Pons (tissue), 1 donor: ENCODE measurements at places on chromosomes 7 and 10.

- no peak for DNase-seq
Observed at GRCh38 chr10:132037676-132037975, 28.1 kb upstream of the JAKMIP3 start.

DNA sequence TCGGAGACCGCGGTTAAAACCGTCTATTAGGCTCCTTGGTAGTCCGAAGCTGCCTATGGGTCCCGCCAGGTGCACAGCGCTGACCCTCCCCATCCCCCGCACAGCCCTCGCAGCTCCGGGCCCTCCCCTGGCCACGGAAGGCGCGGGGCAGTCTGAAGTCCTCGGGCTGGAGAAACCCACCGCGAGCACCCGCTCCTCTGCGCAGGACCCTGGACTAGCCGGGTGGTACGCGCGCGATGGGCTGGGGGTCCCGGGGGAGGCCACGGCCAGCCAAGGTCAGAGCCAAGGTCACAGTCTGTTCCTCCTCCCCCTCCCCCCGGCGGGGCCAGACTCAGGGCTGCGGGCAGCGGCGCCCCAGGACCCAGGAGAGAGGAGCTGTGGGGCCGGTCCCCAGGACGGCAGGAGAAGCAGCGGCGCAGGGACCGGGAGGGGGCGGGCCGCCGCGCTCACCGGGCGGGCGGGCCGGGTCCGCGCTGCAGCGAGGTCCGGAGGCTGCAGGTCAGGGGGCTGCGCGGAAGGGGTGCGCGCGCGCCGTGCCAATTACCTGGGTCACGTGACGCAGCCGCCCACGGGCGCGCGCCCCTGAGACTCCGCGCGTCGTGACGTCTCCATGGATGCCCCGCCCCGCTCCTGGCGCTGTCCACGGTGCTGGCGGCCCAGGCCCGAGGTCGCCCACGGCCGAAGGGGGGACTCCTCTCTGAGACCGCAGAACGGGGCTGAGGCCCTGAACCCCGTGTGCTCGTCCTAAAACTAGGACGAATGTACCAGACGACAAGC is at the start of gene OGDHL:
TSS of gene OGDHL (minus strand) at position 535 of the 777 bp plus-strand sequence. CDS start 3,731 bp downstream, outside the sequence.
- peak; percentile 20 for DNase-seq

DNA sequence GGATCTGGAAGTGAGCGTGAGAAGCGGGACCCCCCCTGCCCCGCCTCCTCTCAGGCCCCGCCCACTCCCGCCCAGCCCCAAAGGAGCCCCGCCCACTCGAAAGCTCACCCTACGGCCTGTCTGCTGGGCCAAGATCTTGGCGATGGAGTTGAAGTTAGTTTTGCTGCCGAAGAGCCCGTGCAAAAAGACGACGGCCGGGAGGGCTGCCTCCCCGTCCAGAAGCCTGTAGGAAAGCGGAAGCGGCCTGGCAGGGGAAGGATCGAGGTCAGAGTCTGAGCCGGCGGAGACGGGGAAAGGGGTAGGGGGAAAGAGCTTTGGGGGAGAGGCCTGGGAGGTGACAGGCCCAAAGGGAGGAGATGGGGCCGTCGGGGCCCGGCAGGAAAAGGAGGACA is 386 bp downstream of the ABHD11 start:
- peak; percentile 42 for DNase-seq

DNA sequence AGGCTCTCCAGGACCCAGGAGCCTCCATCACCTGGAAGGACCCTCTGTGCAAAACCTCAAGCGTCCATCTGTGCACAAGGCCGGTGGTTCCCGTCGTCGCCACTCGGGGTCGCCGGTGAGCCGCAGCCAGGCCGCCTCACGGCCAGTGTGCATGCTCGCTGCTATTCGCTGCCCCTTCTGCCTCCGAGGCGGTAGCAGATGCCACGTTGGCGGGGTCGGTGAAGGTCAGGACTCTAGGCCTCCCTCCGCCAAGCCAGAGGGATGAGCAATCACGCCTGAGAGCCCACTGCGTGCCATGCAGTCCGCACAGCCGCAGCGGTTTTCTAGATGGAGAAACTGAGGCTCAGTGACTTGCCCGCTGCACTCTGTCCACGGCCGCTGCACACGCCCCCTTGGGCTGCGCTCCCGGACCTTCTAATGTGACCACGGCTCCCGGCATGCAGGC is 5.7 kb downstream of the UPK3B start:
- no peak for DNase-seq

- no peak for DNase-seq
Observed at GRCh38 chr10:86677374-86677773, 9.1 kb downstream of the LDB3 start.

- no peak for DNase-seq
Observed at GRCh38 chr10:28363376-28363775, 60.5 kb upstream of the MPP7 start.

GRCh38 chr7:105614341-105614840 is 33.1 kb upstream of the EFCAB10 start:
- no peak for DNase-seq

DNA sequence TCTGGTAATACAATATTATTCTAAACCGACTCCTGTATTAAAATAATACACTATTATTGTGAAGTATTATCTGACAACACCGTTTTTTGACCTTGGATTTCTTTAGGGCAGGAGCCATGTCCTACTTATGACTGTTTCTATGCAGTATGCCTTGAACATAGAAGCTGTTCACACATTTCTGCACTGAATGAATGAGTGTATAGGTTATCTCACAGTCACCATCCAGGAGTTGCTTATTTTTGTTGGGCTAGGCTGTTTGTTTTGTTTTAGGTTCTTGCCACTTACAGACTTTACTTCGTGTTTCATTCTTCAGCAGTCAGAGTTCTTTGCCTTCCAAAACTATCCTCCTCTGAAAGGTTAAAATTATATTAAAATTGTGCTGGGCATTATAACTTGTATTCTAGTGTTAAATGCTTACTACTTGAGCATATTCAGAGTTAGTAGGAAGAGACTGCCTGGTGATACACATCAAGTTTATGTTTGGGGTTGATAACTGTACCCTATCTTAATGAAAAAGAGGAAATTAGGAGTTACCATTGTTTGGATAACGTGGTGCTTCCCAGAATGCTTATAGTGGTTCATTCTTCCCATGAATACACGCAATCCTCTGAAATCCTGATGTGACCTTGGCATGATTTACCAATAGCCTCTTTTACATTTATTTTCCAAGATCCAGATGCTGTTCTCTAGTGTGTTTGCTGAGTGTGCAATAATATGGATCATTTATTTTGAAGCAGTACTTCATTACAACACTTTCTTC is 1.7 kb downstream of the RALA start:
- no peak for DNase-seq

DNA sequence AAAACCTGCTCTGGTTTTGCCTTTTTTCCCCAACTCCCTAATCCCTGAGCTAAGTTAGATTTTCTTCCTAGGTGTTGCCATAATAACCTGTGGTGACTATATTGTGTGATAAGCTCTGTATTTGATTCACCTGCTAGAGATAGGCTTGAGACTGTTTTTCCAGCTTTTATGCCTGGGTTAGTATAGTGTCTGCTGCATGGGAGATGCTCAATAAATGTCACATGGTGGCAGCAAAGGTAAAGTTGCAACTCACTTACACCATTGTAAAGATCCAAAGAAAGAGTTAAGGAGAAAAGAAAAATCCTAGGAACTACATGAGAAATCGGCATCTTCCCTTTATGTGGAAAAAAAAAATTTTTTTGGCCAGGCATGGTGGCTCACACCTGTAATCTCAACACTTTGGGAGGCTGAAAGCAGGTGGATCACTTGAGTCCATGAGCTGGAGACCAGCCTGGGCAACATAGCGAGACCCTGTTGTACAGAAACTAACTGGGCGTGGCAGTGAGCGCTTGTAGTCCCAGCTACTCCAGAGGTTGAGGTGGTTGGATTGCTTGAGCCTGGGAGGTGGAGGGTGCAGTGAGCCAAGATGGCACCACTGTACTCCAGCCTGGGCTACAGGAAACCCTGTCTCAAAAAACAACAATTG is 3.7 kb downstream of the CCNJ start:
- no peak for DNase-seq

DNA sequence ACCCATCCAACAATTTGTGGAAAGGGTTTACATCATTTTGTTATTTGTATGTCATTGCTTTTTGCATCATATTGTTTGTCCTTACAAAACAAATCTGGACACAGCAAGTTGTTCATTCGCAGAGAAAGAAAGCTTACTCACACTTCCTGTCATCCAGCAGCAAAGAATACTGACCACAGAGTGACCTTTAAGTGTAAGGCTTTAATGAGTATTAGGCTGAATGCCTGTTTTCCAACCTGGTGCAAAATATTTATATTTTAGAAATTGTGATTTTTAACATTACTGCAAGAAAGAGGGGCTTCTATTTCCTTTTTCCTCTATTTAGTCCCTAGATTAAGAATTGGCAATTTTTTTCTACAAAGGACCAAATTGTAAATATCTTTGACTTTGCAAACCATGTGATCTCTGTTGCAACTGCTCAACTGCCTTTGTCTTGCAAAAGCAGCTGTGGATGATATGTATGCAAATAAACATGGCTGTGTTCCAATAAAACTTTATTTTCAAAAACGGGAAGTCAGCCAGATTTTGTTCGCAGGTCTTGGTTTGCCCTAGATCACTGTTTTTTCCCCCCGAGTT is 27.8 kb upstream of the ITGB1 start:
- DNase-seq: no peak

GRCh38 chr7:17493446-17493845 is 195.0 kb downstream of the AHR start:
- no peak for DNase-seq

DNA sequence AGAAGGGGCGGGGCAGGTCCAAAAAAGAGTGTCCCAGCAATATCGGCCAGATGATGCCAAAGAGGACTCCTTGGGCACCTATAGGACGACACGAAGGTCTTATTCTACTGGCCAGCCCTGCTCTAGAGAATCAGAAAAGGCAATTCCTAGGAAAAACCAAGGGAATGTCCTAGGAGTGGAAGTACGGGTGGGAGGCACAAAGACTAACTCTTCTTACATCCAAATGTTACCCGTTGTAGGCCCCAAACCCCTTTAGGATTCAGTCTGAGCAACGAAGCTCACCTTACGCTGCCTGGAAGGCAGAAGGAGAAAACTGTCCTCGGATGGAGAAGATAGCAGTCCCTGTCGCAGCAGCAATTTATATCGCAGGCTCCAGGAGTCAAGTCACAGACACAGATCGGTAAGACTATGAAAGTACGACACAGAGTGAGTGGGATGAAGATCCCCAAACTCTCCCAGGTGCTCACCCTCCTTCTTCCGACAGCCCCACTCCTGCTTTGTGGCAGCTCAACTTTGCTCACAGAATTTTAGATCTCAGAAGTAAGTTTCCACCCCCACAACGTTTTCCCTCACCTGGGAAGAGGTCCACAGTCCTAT is 558 bp downstream of the TCTN3 start:
- DNase-seq: peak; percentile 5

DNA sequence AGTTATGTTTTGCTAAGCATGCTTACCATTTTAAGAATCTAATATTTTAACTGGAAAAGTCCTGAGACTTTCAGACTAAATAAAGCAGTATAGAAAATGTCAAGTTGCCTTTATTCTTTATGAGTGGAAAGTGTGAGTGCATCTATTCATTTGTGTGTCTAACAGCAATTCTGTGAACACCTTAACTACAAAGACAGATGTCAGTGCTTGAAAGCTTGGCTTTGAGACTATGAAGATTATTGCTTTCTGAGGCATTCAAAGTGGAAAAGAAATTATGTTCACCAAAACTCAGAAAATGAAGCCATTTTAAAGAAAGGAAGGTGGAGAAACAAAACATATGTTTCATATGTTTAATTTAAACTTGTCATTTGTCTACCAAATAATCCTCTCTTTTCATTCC is 294.5 kb upstream of the SEMA3C start:
- DNase-seq: no peak

GRCh38 chr10:77571490-77571889 is 66.1 kb downstream of the KCNMA1 start:
- no peak for DNase-seq

- DNase-seq: peak; percentile 37
Observed at GRCh38 chr10:14625765-14626525, 148.8 kb downstream of the FAM107B start.

GRCh38 chr10:131772441-131772840 is 128.4 kb upstream of the PPP2R2D start:
- DNase-seq: no peak

DNA sequence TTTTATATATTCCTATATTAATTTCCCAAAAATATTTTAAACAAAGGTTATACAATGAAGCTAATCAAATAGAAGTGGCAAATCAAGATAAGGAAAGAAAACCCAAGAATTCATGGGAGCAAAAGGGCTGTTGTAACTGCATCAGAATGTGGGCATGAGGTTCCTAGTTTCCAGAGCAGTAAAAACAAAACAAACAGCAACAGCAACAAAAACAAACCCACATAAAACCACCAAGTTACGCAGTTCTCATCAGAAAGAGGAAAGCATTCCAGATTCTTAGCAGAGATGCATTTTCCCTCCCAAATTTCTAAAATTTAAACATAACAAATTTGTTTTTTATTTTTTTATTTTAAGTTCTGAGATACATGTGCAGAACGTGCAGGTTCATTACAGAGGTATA is 34.8 kb upstream of the MSMB start:
- no peak for DNase-seq

- DNase-seq: no peak
Observed at GRCh38 chr7:28675429-28675828, 263.1 kb downstream of the CREB5 start.

DNA sequence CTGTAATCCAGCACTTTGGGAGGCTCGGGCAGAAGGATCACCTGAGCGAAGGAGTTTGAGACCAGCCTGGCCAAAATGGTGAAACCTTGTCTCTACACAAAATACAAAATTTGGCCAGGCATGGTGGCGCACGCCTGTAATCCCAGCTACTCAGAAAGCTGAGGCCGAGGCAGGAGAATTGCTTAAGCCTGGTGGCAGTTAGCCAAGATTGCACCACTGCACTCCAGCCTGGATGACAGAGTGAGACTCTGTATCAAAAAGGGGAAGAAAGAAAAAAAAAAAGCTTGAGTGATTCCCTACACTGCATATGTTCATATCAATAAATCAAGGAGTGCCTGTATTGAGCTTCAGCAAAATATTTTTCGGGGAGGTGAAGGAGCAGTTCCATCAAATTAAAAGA is 45.8 kb upstream of the SRRM3 start:
- peak; percentile 56 for DNase-seq

DNA sequence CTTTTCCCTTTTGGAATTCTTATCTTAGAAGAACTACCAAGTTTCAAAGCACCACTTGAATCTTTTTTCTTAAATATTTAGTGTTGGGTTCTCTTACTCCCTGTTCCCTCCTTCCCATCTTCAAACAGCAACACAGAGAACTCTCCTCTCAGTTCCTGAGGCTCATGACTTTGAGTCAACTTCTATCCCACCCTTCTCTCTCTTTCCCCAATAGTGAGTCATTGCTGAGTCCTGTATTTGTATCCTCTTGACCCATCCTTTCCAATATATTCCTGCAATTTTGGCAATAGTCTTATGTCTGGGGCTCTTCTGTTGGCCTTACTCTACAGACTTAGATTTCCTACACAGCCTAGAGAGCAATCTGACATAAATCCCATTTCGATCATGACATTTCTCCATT is 20.8 kb upstream of the JCAD start:
- no peak for DNase-seq

GRCh38 chr7:133593561-133593960 is 340.7 kb downstream of the EXOC4 start:
- DNase-seq: no peak

DNA sequence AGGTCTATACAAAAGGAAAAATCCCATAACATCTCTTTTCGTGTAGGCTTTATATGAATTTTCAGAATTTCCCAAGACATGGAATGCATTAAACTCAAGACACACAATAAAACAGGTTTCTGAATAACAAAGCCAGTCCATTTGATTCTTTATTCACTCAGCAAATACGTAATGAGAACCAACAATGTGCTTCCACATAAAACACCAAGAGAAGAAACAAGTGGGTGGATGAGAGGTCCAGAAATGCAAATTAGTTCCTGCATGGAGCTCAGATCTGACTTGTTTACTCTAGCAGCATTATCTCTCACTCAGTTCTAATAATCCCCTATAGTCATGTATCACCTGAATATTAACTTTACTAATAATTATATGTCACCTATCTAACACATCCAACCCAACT is 249.5 kb downstream of the LRRTM3 start:
- peak; percentile 64 for DNase-seq
